ENCODE measurements at places on chromosomes 6 and 20.

- H3K36me3 ChIP-seq, result peaks cover 23% of the 10 kb centered on the region
- no peak for DNase-seq
- H3K4me1 ChIP-seq, result peaks cover 5% of the 10 kb centered on the region
- H3K27ac ChIP-seq, result no peak overlapping the region
These were observed 7.2 kb upstream of the VWA7 start for GRCh38 chr6:31784098-31784925.

DNA sequence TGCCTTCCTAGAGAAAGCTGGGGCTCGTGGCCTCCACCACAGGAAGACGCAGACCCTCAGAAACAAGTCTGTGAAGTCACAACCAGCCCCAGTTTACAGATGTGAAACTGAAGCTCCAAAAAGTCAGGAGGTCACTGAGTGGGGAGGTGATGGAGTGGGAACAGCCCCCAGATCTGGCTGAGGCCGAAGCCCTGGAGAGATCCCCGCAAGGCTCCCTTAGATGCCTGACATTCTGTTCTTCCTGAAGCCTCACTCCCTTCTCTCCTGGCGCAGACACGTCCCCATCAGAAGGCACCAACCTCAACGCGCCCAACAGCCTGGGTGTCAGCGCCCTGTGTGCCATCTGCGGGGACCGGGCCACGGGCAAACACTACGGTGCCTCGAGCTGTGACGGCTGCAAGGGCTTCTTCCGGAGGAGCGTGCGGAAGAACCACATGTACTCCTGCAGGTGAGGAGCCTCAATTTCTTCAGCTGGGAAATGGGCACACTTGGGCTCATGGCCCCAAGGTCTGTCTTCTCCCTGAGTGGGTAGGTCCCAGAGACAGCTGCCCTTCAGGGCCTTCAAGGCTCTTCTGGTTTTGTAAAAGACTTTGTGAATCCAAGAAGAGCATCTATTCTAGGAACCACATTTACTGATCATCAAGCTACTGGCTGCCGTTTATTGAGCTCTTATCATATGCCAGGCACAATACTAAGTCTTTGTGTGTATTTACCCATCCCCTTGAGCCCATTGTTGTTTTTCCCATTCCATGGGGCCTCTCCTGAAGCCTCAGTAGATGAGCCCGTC lies 50.5 kb downstream of the HNF4A start:
- H3K27me3 ChIP-seq, result no peaks in the 10 kb centered on the region
- no peaks in the 10 kb centered on the region for H3K36me3 ChIP-seq
- H3K27ac ChIP-seq, result no peak overlapping the region
- no peak for DNase-seq
- H3K4me3 ChIP-seq, result no peak overlapping the region

DNA sequence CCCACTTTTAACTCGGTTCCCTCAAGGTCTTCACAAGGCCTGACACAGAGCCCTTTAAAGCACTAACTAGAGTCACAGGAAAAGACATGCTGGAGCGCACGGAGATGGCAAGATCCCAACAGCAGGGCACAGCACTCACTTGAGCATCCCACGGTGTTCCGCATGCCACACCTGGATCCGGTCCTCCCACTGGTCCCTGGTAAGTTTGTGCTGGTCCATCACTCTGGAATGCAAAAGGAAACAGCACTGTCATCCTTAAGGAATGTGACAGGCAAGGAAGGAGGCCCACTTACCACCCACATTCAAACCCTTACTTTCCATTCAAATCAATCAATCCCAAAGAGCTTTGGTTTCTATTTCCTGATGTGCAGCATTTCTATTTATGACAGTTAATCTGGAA lies 34.7 kb downstream of the EZR start:
- no peak overlapping the region for H3K27ac ChIP-seq
- H3K27me3 ChIP-seq, result no peaks in the 10 kb centered on the region
- H3K4me1 ChIP-seq, result no peaks in the 10 kb centered on the region
- DNase-seq, result no peak
- H3K36me3 ChIP-seq, result peaks cover 68% of the 10 kb centered on the region

GRCh38 chr6:100695445-100695844 lies 185.7 kb downstream of the ASCC3 start:
- no peaks in the 10 kb centered on the region for H3K27me3 ChIP-seq
- no peak overlapping the region for H3K4me3 ChIP-seq
- no peaks in the 10 kb centered on the region for H3K4me1 ChIP-seq
- no peak overlapping the region for H3K27ac ChIP-seq
- H3K36me3 ChIP-seq, result no peaks in the 10 kb centered on the region

- H3K4me3 ChIP-seq, result no peak overlapping the region
- DNase-seq, result no peak
- H3K4me1 ChIP-seq, result no peaks in the 10 kb centered on the region
- H3K27me3 ChIP-seq, result peaks cover 2% of the 10 kb centered on the region
- H3K36me3 ChIP-seq, result no peaks in the 10 kb centered on the region
These were observed 48.6 kb upstream of the FAM8A1 start for GRCh38 chr6:17551383-17551958.

DNA sequence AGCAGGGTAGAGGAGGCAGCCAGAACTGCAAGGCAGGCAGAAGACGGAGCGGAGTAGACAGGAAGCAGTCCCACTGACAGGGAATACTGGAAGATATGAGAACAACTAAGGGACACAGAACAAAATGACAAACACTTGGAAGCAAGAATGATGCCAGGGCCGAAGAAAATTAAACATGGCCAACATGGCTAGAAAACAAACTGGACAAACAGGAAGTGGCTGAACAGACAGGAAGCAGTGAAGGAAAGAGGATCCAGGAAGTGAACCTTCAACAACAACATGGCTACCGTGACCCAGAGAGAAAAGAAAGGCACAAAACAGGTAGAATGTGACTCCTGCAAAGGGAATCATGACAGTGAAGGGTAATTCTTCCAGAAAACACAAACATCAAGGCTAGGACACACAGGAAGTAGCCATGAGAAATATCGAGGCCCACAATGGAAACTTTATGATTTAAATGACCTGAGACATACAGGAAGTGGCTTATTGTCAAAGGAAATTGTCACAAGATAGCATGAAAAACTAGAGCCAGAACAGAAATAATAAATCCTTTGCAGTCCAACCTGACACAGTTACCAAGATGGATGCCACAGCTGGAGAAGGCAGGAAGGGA lies 9.1 kb downstream of the COL11A2 start:
- H3K27me3 ChIP-seq, result no peaks in the 10 kb centered on the region
- H3K4me1 ChIP-seq, result no peaks in the 10 kb centered on the region
- H3K4me3 ChIP-seq, result peak overlapping the region; percentile 2
- peak; percentile 60 for DNase-seq

GRCh38 chr20:57773059-57773815 lies 63.4 kb upstream of the PMEPA1 start:
- no peak for DNase-seq
- H3K27me3 ChIP-seq, result peaks cover 3% of the 10 kb centered on the region
- peaks cover 42% of the 10 kb centered on the region for H3K4me1 ChIP-seq
- no peak overlapping the region for H3K27ac ChIP-seq
- H3K4me3 ChIP-seq, result no peak overlapping the region
- H3K36me3 ChIP-seq, result no peaks in the 10 kb centered on the region

GRCh38 chr20:5065166-5065878 lies 54.4 kb downstream of the PCNA start:
- peak; percentile 29 for DNase-seq
- no peak overlapping the region for H3K27ac ChIP-seq
- H3K36me3 ChIP-seq, result no peaks in the 10 kb centered on the region
- H3K4me3 ChIP-seq, result no peak overlapping the region

- no peaks in the 10 kb centered on the region for H3K4me1 ChIP-seq
- DNase-seq, result no peak
- no peaks in the 10 kb centered on the region for H3K27me3 ChIP-seq
- no peak overlapping the region for H3K27ac ChIP-seq
These were observed 728.4 kb upstream of the FLRT3 start for GRCh38 chr20:15065794-15066193.

GRCh38 chr6:112203577-112204349 lies 50.6 kb downstream of the LAMA4 start:
- H3K27me3 ChIP-seq, result no peaks in the 10 kb centered on the region
- H3K36me3 ChIP-seq, result no peaks in the 10 kb centered on the region
- H3K4me1 ChIP-seq, result peaks cover 2% of the 10 kb centered on the region
- DNase-seq, result no peak

DNA sequence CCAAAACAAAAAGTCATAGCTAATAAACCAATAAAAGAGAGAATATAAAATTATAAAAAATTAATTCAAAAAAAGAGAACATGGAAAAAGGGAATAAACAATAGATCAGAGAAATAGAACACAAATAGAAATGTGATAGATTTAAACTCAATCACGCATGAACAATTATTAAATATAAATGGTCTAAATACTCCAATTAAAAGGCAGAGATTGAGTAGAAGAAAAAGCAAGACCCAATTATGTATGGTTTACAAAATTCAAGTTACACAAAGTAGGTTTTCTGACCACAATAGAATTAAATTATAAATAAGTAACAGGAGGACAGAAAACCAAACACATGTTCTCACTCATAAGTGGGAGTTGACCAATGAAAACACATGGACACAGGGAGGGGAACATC lies 36.4 kb upstream of the MAN1A1 start:
- no peaks in the 10 kb centered on the region for H3K36me3 ChIP-seq
- H3K4me3 ChIP-seq, result no peak overlapping the region
- DNase-seq, result no peak
- no peak overlapping the region for H3K27ac ChIP-seq
- no peaks in the 10 kb centered on the region for H3K4me1 ChIP-seq

- peak; percentile 88 for DNase-seq
- peaks cover 73% of the 10 kb centered on the region for H3K4me1 ChIP-seq
- no peaks in the 10 kb centered on the region for H3K27me3 ChIP-seq
- peak overlapping the region; percentile 68 for H3K4me3 ChIP-seq
These were observed 42.8 kb downstream of the CTCFL start for GRCh38 chr20:57482148-57482547.

DNA sequence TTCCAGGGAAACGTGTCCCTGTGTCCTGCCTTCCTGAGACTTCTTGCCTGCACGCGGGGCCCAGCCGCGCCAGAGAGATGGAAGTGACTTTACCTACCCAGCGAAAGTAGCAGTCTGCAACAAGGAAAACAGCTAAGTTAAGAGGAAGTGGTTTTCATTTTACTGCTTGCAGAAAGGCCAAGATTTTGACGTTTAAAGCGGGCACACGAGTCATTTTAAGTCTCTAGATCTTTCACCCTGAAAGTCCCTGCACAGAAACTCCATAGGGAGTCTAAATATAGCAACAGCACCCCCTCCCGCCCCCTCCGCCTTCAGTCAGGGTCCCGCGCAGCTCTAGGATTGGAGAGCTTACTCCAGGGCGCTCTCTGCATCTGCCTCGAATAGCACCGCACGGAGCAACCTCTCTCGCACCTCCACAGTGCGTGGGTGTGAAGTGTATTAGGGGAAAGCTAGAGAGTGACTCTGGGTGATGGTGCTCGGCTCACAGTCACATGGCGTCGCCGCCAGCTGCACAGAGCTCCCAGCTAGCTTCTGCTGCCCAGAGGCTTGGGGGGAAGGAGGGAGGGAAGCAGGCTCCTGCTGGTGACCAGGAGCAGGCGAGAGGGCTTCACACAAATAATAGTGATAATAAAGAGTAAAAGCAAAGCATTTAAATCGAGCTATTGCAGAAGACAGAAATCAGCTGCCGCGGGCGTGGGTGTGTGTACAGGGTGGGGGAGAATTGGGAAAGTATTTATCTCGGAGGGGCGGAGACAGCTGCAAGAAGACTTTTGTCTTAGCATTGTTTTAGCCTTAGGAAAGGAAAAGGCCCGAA lies 1.8 kb upstream of the KCNQ5 start:
- H3K4me3 ChIP-seq, result peak overlapping the region; percentile 97
- 0 out of 2 replicates have a peak overlapping the region, but pooled peaks have one; percentile 15 for H3K27ac ChIP-seq
- H3K4me1 ChIP-seq, result peaks cover 47% of the 10 kb centered on the region
- H3K27me3 ChIP-seq, result no peaks in the 10 kb centered on the region
- DNase-seq, result peak; percentile 71
- H3K36me3 ChIP-seq, result no peaks in the 10 kb centered on the region

GRCh38 chr20:53926428-53927028 lies 143.9 kb downstream of the BCAS1 start:
- H3K4me1 ChIP-seq, result peaks cover 38% of the 10 kb centered on the region
- H3K27ac ChIP-seq, result peak overlapping the region; percentile 41
- H3K27me3 ChIP-seq, result no peaks in the 10 kb centered on the region
- DNase-seq, result peak; percentile 86
- H3K36me3 ChIP-seq, result no peaks in the 10 kb centered on the region
